LHCN-M2 (cell line): ENCODE measurements at places on chromosomes 7 and 10. TPM values are rescaled to one million over a fixed set of nuclear protein-coding genes. Genes with fewer than 3 reads are reported as not detected.

GRCh38 chr7:116423499-116423898 is 76.0 kb upstream of the CAV2 start:
- DNase-seq: no peak

GRCh38 chr7:82600531-82600930 is 157.0 kb upstream of the CACNA2D1 start:
- no peak for DNase-seq

DNA sequence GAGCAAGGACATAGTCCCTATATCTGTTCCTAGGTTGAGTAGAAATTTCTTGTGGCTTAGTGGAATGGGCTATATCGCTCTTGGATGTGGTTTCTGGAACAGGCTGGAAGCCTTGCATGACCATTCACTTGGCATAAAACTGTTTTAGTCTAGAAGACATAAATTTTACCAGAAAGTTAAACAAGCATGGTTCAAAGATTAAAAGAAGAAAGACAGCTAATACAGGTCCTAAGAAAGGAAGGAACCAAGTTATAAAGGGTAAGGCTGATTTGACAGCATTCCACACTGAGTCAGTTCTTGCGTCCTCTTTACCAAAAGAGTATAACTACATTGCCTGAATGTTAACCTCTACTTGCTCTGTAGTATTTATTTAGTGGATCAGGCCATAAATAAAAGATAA is 724.2 kb downstream of the SORCS1 start:
- DNase-seq: no peak

DNA sequence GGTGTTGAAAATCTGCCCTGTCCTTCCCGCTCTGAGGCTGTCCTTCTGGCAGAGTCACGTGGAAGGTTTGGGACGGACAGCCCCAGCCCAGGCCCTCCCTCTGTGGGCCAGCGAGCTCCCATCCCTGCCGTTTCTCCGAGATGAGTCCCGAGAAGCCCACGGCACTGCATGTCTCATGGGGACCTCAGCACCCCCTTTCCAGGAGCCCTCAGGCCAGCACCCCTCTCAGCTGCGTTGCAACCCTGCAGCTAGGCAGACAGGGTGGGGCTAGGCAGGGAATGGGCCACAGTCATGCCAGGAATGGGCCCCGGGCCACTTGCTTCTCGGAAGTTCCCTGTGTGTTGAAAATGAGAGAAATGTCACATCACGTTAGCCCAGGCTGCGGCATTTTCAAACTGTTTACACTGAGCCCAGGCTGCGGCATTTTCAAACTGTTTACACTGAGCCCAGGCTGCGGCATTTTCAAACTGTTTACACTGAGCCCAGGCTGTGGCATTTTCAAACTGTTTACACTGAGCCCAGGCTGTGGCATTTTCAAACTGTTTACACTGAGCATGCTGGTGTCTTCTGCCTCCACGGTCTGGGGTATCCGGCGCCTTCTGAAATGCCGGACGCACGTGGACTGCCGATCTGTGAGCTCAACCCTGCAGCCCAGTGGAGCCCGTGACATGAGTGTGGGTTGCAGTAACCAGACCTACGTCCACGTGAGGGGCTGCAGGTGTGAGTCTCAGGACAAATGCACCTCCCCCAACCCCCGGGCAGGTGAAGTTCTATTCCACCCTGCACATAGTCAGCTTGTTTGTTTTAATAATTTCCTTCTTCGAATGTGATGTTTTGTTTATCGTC is 42.6 kb downstream of the FAM20C start:
- no peak for DNase-seq

DNA sequence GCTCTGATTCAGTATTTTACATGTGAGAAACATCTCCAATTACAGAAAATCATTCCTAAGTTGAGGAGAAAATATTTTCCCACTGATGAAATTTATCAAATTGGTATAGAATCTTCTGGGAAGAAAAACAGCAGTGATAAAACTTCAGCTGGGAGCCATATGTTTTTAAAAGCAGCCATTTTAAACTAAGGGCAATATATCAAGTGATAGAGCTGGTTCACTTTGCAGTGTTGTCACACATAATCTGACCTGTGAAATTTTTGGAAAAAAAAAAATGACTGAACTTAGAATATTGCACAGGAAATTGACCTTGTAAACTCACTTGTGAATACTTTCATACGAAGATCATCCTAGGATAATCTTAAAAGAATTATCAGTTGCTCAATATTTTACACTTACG is 10.5 kb upstream of the EZH2 start:
- DNase-seq: no peak

GRCh38 chr7:44225566-44226395 is 25.0 kb downstream of the YKT6 start:
- DNase-seq: peak; percentile 67

GRCh38 chr7:98222533-98223195 is 11.4 kb downstream of the BHLHA15 start:
- no peak for DNase-seq

DNA sequence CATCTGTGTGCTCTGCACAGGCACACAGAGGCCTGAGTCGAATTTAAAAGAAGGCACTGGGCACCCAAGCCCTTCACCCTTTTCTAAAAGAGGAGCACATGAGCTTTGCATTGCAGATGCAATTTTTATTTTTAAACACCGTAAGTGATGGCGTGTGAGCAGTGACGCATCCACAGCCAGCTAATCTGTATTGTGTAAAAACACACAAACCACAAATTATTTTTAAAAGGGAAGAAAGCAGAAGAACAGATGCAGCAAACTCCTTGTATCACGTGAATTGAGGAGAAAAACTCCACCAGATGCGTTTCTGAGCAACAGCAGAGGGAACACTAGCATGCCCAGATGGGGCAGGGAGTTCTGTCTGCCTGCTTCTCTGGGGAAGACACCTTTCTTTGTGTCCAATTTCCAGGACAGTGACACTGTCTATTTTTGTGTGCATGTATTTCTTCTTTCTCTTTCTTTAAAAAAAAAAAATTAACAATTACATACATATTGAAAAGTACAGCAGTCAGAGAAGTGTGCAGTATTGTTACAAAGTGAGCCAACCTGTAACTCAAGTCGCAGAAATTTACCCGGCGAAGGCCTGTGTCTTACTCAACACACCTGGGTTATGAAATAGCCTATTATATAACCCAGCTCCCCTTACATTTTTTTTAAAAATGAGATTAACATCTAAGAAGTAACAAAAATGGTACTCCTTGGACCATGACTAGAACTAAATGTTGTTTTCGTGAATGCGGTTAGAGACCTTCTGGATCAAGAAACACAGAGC is 39.2 kb downstream of the EEPD1 start:
- peak; percentile 94 for DNase-seq

GRCh38 chr10:3623746-3624145 is 161.3 kb downstream of the KLF6 start:
- peak; percentile 80 for DNase-seq

The CLIP2 gene
- total RNA-seq: 37.1 and 39.4 TPM in 2 replicates

The GPR85 gene
- total RNA-seq: 8.5 and 9.1 TPM in 2 replicates

The UBN2 gene
- total RNA-seq: 3.9 and 5.3 TPM in 2 replicates
